Fibroblast of skin of scalp (primary cell): ENCODE measurements at places on chromosomes 16 and 17.

GRCh38 chr16:48824271-48824670 is 214.3 kb upstream of the N4BP1 start:
- DNase-seq, result no peak

GRCh38 chr17:70420861-70421445 is 251.6 kb downstream of the KCNJ2 start:
- peak; percentile 14 for DNase-seq

DNA sequence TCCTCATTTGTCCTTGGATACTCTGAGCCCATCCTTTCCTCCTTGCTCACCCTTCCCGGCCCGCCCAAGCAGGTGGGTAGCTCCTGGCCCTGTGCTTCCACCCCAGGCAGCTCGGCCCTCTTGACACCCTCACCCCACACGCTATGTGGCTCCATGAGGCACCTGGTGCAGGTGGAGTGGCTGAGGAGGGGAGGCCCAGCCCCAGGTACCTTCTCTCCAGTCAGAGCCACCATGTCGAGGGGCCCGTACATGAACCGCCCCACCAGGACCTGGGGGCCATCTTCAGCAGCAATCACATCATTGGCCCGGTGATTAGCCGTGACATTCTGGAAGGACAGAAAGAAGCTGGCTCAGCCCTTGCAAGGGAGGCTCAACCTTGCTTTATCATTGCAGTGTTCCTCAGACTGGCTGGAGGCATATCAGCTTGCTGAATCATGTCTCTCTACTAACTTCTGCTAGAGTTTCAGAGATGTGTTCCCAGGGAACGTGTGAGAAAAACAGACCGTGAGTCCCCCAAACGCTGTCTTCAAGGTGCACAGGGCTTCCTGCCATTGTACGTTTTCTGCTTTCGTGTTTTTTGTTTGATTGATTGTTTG is 20.3 kb downstream of the PIMREG start:
- no peak for DNase-seq

DNA sequence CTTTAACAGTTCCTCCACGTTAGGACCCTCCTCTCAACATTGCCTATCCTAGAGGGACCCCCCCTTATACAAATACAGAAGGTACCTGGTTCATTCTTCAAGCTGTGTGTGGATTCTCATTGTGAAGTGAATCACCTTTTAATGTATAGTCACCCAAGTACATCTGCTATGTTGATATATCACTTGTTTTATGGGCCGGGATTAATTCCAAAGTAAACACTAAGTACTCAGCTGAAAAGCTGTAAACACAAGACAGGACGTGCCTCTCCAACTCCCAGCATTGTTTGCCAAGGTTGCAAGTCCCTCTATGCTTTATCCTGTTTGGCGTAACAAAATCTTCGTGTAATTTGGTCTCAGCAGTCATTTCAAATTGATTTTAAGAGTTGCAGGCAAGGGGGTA is 123.6 kb downstream of the RBFOX1 start:
- no peak for DNase-seq

GRCh38 chr17:40862985-40863733 is 3.9 kb downstream of the KRT12 start:
- DNase-seq, result peak; percentile 7

DNA sequence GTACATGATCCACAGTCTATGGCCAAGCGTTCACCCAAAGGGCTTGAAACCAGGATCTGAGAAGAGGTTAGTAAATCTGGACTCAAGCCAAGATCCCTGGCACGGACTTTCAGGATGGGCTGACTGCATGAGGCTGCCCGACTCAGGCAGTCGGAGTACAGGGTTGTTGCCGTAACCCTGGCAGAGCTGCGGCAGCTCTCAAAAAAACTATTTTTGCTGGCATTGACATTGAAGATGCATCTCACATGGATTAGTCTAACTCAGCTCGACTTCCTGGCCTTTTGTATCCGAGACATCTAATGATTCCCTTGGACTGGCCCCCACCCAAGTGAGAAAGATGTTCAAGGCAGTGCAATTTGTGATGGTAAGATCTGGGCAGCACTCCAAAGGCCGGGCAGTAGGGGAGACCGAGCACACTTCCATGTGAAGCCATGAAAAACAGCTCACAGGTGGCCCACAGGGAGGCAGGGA is 6.2 kb downstream of the SLC47A1 start:
- DNase-seq, result no peak

GRCh38 chr16:70453892-70454221 is 538 bp upstream of the FCSK start:
- no peak for DNase-seq

DNA sequence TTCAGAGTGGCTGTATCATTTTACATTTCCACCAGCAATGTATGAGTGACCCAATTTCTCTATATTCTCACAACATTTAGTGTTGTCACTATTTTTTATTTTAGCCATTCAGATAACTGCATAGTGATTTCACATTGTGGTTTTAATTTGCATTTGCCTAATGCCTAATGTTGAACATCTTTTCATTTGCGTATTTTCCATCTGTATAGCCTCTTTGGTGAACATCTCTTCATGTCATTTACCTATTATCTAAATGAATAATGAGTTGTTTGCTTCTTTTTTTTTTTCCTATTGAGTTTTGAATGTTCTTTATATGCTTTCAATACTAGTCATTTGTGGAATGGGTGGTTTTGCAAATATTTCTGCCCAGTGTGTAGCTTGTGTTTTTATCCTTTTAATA is 120.9 kb upstream of the CPHXL start:
- DNase-seq, result no peak

DNA sequence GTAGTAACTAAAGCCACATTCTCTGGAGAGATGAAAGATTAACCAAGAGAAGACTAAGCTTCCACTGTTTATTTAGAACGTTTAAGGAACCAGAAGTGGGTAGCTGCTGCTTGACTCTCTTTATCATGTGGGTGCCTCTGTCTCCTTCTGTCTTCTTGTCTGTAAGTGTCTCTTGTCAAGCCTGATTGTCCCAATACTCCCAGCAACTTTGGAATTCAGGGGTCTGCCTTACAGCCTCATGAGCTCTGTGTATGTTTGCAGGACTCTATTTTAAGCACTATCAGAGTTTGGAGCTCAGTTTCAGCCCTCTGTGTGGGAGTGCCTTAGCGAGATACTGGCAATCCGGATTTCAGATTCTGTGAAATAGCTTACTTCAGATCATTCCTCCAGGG is 29.3 kb upstream of the SPACA3 start:
- DNase-seq, result no peak

- DNase-seq, result no peak
These were observed 22.9 kb downstream of the TMC7 start for GRCh38 chr16:19006446-19007315.

DNA sequence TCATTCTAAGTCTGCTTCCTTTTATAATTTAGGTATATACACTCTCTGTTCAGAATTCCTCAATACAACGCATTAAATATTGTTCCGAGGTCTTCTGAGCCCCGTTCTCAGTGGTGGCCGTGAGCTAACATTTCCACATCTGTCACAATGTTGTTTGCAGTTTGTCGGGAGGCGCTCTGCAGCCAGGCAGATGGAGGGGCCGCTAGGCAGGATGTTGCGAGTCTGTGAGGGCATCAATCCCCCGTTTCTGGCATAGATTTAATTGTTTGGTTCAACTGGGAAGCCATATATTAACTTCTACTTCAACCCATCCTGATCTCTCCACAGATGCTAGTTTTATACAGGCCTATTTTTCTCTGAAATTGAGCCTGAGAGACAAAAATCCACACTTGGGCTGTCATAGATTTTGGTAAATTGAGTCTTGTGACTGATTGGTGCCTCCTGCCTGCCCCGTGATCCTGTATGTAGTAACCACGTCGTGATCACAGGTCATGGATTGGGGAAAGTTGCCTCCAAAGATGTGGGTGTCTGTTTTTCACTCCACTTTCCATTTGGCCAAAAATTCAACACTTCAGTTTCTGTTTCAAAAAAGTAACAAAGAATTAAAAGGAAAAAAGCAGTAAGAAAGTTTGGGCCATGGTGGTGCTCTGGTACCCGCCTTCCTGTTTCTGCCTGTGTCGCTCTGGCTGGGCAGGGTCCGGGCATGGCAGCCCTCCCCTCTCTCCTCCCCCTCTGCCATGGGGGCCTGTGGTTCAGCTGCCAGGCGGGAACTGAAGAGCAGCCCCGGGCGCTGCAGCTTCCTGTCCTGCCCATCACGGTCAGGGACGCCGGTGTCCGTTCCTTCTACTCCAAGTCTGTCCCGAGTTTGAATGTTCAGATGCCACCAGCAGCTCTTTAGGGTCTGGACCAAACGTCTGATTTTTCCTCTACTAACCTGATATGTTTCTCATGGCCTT is 41.5 kb downstream of the RPTOR start:
- DNase-seq, result peak; percentile 20

DNA sequence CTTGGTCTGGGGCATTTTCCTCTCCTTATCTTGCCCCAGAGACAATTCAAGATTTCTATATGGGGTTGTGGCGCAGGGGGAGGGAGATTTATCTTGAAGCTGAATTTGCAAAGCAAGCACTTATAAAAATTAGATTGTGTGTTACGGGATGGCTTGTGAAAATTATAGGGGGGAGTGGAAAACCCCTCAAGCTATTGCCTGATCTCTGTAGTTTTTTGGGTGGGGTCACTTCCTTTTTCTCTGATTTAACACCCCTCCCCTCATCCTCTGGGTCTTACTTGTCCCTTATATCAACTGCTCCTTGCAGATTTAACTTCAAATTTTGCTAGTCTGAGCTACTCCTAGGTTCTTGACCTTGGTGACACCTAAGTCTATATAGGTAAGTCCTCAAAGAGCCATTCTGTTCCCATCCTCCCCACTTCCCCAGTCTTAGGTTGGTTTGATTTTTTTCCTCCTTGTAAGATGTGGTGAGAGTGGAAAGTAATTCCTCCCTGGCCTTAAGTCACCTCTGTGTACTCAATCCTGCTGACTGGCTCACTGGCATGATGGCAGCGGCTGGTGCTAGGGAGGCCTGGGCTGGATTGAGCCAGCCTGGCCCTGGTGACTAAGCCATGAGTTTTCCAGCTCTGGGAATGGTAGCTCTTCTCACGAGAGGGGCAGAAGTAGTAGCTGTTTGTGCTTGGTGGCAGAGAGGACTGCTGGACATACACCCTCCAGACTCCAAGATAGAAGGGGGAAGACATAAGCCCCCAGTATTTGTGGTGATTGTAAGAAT is 2.3 kb downstream of the ARL4D start:
- DNase-seq, result peak; percentile 79

GRCh38 chr16:81925016-81925415 is 86.3 kb downstream of the SDR42E1 start:
- DNase-seq, result no peak

DNA sequence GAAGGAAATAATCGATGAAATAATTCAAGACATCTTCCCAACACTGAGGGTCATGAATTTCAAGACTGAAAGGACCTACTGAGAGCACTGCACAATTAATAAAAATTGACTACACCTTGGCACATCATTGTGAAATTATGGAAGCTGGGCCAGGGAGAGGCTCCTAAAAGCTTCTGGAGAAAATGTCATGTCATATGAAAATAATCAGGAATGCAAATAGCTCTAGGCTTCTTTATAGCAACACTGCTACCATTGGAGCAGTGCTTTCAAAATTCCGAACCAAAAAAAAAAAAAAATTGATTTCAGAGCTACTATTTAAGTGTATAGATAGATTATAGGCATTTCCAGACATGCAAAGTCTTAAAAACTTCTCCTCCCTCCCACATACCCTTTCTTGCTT is 6.4 kb upstream of the ALOX15B start:
- no peak for DNase-seq

GRCh38 chr16:11700264-11701029 is 32.2 kb downstream of the SNN start:
- DNase-seq, result no peak

- no peak for DNase-seq
These were observed 833.8 kb upstream of the RBFOX1 start for GRCh38 chr16:6498858-6499257.

GRCh38 chr16:86554917-86555703 is at the start of gene MTHFSD:
TSS of gene MTHFSD (minus strand) at chr16:86555235. CDS start at chr16:86555184, 51 bp downstream.
- peak; percentile 94 for DNase-seq

DNA sequence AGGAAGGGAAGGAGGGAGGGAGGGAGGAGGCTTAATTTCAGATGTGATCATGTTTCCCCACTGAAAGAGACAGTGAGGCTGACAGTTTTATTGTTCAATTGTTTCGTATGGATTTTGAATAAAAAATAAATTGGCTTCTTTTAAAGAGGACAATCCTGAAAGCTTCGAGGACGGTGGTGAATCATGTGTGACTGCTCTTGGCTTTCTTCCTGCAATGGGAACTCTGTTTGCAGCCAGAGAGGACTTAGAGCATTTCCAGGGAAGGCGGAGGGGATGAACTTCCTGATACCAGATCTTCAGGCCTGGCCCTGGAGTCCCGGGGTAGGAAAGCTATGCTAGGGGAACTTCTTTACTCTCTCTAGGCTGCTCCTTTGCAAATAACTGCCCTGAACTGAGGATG is 72.8 kb upstream of the C16orf82 start:
- peak; percentile 11 for DNase-seq

GRCh38 chr16:62068747-62069146 is 32.5 kb upstream of the CDH8 start:
- DNase-seq, result peak; percentile 1

GRCh38 chr16:592518-593306 is 2.8 kb downstream of the RAB40C start:
- DNase-seq, result no peak

DNA sequence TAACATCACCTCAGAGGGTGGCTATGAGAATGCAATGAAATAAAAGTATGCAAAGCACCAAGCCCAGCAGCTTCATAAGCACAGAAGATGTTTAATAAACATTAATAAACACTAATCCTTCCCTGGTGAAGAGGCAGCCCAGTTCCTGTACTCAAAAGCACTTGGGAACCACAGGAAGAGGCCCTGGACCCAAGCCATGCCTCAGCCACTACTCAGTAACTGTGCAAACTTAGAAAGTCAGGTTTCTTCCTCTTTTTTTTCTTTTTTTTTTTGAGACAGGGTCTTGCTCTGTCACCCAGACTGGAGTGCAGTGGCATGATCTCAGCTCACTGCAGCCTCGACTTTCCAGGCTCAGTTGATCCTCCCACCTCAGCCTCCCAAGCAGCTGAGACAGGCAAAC is 5.3 kb downstream of the ARHGAP17 start:
- no peak for DNase-seq

GRCh38 chr17:35428229-35428628 is 4.1 kb downstream of the SLFN12 start:
- no peak for DNase-seq

- DNase-seq, result no peak
These were observed 167.9 kb upstream of the ZFHX3 start for GRCh38 chr16:73215678-73216377.

GRCh38 chr16:1355591-1355990 is 3.9 kb downstream of the GNPTG start:
- no peak for DNase-seq

GRCh38 chr17:79872762-79873161 is 33.5 kb upstream of the CBX4 start:
- no peak for DNase-seq

GRCh38 chr16:21600031-21600773 is 825 bp downstream of the METTL9 start:
- no peak for DNase-seq

- DNase-seq, result no peak
These were observed 59.2 kb downstream of the ANKRD11 start for GRCh38 chr16:89431158-89431584.

- no peak for DNase-seq
These were observed 767.6 kb upstream of the EEF2KMT start for GRCh38 chr16:5865236-5865635.

- DNase-seq, result no peak
These were observed 18.8 kb upstream of the HLF start for GRCh38 chr17:55245986-55246385.
